ENCODE measurements at places on chromosomes 2 and 18.

DNA sequence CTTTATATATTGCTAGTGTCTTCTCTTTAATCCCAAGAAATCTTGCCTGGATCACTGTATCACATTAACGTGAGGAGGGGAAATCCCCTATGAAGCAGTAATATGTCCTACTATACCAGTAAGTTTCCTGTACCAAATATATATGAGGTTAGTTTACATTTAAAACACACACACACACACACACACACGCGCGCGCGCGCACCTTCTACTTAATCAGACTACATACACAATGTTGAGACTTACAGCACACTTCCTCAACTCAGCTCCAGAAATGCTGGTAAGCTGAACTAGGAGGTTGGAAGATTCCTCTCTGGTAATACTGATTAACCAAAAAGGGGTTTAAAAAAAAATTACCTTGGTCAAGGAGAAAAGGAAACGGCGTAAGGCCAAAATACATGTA lies 49.3 kb downstream of the USP34 start:
- no peak for DNase-seq

DNA sequence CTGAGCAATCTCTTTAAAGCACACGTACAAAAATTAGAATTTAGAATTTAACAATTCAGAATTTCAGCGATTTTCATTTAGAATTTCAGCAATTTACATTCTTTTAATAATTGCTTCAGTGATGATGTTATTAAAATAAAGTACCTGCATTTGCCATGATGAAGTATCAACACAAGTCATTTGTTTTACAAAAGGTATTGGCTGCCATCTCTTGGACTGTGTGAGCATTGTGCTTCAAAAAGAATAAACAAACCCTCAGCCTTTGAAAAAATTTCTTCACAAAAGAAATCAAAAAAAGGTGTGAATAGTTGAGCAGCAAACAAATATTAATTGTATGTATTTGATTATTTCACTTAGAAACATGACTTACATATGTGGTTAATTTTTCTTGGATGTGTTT lies 27.1 kb upstream of the ZC3H15 start:
- no peak for DNase-seq

GRCh38 chr2:135916207-135916606 lies 40.0 kb upstream of the MCM6 start:
- DNase-seq = peak; percentile 40

- DNase-seq = no peak
Measured at GRCh38 chr2:210086930-210087329, 84.3 kb downstream of the KANSL1L start.

DNA sequence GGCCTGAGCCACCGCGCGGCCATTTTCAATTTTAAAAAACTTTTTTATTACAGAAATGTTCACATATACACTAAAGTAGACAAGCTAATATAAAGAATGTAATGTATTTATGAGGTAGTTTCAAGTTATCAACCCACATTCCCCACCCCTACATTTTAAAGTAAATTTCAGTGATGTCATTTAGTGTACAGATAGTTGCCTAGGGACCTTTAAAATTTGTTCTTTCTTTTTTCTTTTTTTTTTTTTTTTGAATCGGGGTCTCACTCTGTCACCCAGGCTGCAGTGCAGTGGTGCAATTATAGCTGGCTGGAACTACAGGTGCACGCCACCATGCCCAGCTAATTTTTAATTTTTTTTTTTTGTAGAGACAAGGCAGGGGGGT lies 2.6 kb upstream of the LIMS1 start:
- no peak for DNase-seq

DNA sequence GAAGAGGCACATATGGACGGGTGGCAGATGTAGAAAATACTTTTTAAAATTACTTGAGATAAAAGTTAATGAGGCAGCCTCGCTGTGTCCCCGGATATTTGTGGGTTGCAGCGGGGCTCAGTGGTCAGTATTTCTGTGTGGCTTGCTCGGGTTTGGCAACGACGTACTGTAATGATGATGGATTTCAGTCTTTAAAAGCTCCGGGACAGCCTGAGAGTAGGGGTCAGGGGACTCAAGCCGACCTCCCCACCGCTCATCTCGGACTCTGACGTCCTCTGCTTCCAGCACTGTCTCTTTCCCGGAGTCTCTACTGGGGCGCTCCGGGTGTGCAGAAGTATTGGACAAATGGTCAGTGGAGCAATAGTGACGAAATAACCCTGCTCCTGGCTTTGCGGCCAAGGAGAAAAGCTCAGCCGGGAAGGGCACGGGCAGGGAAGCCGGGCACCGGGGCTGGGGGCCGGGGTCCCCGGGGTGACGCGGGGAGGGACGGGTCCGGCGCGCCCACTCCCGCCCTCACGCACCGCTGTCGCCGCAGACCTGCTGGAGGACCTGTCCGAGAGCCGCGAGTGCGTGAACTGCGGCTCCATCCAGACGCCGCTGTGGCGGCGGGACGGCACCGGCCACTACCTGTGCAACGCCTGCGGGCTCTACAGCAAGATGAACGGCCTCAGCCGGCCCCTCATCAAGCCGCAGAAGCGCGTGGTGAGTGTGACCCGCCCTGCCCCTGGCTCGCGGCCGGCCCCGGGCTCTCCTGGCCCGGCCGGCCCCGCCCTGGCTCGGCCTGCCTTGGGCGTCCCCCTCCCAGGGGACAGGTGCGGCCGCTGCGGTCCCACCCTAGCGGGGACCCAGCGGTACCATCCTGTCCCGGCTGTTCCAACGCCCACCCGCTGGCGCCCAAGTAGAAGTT lies 7.3 kb downstream of the GATA6 start:
- DNase-seq = no peak

- no peak for DNase-seq
Measured at GRCh38 chr2:176555781-176556180, 286.5 kb downstream of the MTX2 start.

Data from A172 (cell line).